ENCODE measurements at places on chromosomes 11 and 22. TPM values are rescaled to one million over a fixed set of nuclear protein-coding genes. Genes with fewer than 3 reads are reported as not detected.
A peak's percentile ranks its signal among the peaks of the same experiment; 100 is the strongest.

- DNase-seq, result no peak
Observed at GRCh38 chr11:60864856-60865513, 2.4 kb upstream of the ZP1 start.

DNA sequence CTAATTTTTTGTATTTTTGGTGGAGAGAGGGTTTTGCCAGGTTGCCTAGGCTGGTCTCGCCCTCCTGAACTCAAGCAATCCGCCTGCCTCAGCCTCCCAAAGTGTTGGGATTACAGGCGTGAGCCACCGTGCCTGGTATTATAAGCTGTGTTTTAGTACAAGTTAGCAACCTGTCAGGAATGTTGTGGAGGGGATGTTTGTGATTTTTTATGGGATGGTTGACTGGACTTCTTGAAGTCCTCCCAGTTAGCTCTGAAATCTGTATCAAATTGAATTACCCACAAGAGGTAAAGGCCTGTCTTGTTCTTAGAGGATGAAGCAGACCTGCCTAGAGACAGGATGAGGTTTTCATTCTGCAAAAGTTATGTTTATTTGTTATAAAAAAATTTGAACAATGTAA lies 34.1 kb upstream of the IL18BP start:
- no peak for DNase-seq

- peak; percentile 69 for DNase-seq
Observed at GRCh38 chr11:14288189-14288935, 70.6 kb downstream of the RRAS2 start.

DNA sequence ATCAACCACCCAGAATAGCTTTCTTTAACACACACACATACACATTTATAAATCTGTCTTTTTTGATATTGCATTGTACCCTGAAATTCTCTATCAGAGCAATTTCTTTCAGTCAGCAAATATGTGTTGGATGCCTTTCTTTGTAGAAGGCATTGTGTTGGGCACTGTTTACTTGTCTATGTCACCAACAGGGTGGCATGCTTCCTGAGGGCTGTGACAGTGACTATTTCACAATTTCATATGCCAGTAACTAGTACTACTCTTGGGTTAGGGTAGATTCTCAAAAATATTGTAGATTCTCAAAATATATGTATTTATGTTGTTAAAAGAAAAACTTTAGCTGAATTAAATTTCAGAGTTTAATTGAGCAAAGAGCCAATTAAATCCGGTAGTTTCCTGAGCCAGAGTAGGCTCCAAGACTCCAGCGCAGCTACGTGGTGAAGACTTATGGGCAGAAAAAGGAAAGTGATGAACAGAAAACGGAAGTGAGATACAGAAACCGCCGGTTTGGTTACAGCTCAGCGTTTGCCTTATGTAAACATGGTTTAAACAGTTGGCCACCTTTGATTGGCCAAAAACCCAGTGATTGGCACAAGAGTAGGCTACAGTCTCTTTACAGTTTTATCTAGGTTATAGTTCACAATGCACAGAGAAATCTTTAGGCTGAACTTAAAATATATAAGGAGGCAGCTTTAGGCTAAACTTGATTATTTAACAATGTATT lies 723.3 kb downstream of the NTM start:
- DNase-seq, result no peak

- peak; percentile 26 for DNase-seq
Observed at GRCh38 chr11:84558085-84558905, 1068.8 kb downstream of the DLG2 start.

DNA sequence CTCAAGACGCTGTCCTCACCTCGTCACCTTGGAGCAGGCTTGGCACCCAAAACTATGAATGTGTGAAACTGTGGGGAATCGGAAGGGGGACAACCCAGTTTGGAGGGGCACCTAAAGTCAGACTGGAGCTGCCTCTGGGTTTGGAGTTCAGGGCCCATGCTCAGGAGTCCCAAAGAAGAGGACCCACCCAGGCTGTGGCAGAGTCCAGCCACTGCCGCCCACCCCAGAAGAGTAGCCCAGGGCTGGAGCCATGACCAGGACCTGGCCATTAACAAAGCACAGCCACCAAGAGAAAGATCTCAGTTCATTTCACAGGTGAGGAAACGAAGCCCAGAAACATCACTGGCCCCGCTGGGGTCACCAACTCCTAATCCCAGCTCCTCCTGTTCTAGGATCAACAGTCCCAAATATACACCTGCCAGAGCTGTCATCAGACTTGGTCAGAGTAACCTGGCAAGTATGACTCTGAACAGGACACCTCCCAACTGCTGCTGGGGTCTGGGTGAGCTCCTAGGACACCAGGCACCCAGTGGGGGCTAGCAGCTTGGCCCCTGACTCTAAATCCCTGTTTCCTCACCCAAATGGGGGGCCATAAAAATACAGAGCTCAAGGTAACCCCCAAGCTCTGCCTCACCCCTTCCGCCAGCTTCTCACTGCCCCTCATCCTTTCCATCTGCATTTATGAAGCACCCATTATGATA lies 2.7 kb downstream of the RAB3IL1 start:
- no peak for DNase-seq

DNA sequence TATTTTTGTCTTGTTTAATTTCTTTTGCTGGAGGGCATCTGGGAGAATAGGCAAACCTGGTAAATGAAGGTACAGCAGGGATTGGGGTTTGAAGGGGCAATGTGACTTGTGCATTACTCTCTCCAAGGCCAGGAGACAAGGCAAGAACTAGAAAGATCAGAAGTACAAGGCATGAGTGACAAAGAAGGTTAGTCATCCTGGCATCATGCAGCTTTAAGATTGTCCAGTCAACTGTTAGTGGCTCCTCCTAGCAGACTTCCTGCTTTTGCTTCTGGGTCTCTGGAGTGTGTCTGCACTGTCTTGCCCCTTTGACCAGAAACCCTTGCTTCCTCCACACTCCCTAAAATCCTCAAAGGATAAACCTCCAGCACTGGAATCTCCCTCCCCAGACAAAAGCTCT lies 27.2 kb upstream of the GLYATL1 start:
- DNase-seq, result no peak

GRCh38 chr11:95705485-95706124 lies 84.0 kb downstream of the FAM76B start:
- DNase-seq, result peak; percentile 63

DNA sequence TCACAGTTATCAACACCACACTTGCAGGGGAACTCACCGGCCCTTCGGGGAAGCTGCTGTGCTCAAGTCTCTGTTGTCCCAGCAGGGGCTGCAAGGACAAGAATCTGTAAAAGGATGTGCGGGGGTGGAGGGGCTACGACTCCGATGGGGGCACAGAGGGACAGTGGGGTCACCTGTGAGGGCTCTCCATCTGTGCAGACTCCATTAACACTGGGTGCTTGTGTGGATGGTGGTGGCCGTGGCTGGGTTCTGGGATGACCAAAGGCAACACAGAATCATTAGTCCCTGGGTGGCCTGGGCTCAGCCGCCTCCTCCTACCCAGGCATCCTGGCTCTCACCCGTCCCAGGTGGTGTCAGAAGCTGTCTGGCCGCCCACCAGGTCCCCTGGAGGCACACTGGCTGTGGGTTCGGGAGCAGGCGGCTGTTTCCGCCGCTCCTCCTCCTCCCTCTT lies 10.2 kb upstream of the RBM4B start:
- DNase-seq, result no peak

GRCh38 chr22:34972191-34972897 lies 93.6 kb upstream of the ISX start:
- no peak for DNase-seq

DNA sequence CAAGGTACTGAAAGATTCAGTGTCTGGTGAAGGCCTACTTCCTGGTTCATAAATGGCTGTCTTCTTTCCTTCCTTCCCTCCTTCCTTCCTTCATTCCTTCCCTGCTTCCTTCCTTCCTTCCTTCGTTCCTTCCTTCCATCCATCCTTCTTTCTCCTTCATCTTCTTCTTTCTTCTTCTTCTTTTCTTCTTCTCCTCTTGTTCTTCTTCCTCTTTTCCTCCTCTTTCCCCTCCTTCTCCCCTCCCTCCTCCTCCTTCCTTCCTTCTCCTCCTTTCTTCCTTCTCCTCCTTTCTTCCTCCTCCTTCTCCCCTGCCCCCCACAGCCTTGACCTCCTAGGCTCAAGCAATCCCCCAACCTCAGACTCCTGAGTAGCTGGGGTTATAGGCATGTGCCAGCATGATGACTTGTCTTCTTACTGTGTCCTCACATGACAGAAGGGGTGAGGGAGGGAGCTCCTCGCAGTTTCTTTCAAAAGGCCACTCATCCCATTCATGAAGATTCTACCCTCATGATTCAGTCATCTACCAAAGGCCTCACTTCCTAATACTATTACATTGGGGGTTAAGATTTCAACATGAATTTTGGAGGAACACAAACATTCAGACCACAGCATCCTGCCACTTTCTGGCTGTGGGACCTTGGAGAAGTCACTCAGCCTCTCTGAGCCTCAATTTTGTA lies 22.6 kb upstream of the CCDC134 start:
- no peak for DNase-seq

DNA sequence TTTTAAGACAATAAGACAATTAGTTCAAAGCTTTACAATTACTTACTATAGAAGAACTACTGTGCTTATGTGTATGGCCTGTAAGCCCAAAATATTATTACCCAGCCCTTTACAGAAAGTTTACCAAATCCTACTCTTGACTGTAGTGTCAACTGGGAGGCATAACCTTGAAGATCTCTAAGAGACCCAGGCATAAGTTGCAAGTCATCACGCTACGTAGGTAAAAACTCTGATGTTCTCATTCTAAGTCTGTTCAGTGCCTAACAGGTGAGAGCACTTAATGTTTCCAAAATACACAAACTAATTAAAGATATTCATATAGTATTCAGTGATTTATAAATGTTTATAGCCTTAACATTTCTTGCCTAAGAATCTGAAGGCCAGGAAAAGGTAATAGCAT lies 12.9 kb downstream of the SESN3 start:
- no peak for DNase-seq

GRCh38 chr22:37983860-37984791 lies at the start of gene SOX10:
TSS of gene SOX10 (minus strand) at chr22:37984555. CDS start at chr22:37983784, 771 bp downstream.
- no peak for DNase-seq

DNA sequence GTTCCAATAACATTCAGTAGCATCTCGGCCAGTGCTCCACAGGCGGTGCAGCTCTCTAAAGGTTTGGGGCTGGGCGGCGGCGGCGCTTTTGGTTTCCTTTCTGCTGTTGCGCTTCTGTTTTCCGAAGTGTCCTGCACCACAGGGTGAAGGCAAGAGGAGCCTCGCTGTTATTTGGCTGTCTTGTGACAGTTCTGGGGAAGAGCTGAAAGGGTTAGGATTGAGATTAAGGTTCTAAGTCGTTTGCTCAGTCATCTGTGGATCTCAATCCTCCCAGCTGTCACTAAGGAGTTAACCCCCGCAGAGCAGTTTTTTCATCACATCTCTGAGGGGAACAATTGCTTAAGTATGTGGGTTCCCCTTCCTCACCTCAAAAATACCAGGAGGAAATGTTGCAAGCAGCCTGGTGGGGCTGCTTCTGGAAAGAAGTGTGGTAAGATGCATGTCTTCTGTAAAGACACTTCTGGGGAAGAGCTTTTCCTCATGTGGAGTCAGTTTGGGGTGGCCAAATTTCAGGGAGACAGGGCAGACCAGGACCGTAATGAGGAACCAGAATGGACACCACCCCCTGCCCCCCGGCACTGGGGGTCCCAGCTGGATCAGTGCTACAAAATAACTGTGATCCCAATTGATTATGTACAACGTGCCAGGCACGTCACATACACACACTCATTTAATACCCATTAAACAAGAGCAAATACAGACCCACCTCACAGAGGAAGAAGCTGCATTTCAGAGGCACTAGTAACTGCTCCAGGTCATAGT lies 14.2 kb downstream of the TMEM121B start:
- DNase-seq, result no peak

GRCh38 chr11:85827748-85828639 lies 17.1 kb upstream of the SYTL2 start:
- DNase-seq, result peak; percentile 93

DNA sequence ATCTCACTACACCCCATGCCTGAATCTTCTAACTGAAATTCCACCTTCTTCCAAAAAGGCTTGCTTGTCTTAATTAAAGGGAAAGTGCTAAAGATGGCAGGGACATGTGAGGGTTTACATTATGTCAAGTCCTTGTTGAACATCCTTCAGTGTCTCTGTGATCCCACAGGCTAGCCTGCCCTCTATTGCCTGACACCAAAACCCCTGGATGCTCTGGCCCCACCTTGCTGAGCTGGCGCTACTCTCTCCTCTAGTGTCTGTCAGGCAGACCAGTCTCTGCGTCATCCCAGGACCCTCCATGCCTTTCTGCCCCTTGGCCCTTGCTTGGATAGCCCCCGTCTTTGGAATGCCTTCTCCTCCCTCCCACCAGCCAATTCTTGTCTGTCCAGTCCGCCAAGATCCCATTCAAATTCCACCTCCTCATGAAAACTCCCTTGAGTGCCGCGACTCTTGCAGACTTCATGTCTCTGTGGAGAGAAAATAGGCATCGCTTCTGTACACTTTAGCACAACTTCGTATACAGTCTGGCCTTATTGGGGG lies 69.3 kb downstream of the PKNOX2 start:
- DNase-seq, result no peak

DNA sequence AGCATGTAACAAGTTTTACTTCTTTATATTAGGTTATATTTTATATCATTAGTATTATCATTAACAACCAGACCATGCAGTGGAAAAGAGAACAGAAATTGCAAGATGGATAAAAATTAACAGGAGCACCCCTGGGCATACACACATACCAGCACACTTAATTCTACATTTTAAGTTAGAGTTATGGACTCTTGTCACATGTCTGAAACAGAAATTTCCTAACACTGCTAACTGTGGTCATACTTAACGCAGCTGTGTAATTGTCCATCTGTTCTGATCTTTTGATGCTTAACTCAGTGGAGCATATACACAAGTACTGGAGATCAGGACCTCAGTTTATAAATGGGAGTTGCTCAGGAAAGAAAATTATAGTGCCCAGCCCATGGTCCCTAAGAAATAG lies 358 bp downstream of the OR52H1 start:
- DNase-seq, result no peak

MUC5AC gene
- not detected for total RNA-seq

CHRM4 gene
- 0.29 TPM for total RNA-seq

TTC28 gene
- total RNA-seq, result 7.1 TPM

RELT gene
- 12.9 TPM for total RNA-seq

DUSP18 gene
- 11.9 TPM for total RNA-seq

JHY gene
- 0.38 TPM for total RNA-seq
